ENCODE measurements at places on chromosomes 6 and 20. TPM values are rescaled to one million over a fixed set of nuclear protein-coding genes. Genes with fewer than 3 reads are reported as not detected.

- no peak for DNase-seq
Observed at GRCh38 chr20:54623991-54624569, 148.7 kb downstream of the DOK5 start.

DNA sequence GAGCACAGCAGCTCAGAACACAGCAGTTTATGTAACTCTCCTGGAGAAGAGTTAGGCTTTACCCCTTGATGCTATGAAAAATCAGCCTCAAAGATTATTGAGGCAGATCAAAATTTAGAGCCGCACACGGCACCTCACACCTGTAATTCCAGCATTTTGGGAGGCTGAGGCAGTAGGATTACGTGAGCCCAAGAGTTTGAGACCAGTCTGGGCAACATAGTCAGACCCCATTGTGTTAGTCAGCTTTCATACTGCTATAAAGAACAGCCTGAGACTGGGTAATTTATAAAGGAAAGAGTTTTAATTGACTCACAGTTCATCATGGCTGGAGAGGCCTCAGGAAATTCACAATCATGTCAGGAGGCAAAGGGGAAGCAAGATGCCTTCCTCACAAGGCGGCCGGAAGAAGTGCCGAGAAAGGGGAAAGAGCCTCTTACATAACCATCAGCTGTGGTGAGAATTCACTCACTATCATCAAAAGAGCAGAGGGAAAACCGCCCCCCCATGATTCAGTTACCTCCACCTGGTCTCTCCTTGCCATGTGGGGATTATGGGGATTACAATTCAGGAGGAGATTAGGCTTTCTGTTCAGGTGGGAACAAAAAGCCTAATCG is 87.7 kb downstream of the SGK1 start:
- DNase-seq: no peak

PROKR2 gene
- total RNA-seq: 2.0 TPM

HLA-DQB1 gene
- total RNA-seq: 3.8 TPM
